T follicular helper cell (primary cell): ENCODE measurements at places on chromosomes 6 and 20.
A peak's percentile ranks its signal among the peaks of the same experiment; 100 is the strongest.

- DNase-seq: no peak
These were observed 26.1 kb upstream of the KCNQ5 start for GRCh38 chr6:72595812-72596211.

DNA sequence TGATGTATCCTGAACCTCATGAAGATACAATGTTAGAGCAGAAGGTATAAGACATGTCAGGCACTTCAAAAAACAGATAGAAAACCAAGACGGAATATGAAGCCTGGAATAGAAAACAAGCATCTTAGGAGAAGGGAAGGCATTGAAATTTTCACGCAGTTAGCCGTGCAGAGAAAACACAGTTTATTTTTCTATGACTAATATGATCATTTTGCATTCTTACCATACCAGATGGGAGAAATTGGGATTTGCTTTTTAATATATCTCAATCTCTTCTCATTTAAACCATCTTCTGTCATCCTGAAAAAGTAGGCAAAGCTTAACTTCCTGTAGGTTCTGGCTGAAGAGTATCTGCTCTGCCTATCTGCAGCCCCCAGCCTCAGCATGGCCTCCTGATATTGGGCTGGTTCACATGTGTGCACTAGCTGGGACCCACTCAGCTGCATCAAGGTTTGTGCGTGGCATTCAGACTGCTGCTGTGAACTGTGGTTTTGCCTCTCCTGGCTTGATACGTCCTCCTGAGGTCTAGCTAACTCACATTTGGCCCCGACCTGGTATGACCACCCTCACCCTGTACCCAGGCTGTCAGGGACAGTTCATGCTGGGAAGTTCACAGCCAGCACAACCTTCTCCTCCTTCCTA is 392.5 kb upstream of the SASH1 start:
- DNase-seq: no peak

- no peak for DNase-seq
These were observed 90.3 kb upstream of the CLDN20 start for GRCh38 chr6:155173488-155173887.

DNA sequence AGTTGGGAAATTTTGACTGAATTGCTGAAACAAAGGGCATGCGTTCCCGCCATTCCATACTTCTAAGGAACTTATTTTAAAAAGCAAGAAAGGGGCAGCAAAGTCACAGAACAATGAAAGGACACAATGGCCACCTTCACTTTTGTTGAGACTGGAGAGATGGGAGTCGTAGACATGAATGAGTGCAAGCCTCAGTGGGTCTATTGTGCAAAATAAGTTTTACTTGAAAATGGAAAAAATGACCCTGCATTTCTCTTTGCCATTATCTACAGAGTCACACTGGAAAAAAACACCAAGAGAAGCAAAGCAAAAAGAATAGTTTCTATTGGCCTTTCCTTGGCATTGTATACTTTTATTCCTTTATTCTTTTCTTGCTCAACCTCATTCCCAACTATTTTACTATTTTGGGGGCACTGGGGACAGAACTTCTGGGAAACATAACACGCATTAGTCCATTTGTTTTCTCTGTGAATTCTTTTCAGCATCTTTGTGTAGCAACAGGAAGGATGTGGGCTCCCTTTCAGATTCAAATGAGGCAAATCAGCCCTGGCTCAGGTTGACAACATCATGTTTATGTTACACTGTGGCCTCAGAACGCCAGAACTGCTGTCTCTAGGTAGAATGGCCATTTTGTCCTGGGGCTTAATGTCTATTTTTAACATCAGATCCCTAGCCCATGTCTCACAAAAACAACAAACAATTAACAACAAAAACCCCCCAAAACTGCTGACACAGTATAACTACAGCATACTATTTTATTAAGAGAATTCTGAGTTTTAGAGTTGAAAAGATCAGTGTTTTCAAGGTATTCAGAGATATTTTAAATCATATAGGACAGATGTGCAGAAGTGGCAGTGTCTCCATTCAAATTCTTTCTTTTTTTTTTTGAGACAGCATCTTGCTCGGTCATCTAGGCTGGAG is 122.2 kb downstream of the FYN start:
- peak; percentile 59 for DNase-seq

GRCh38 chr6:36252005-36252404 is 17.9 kb upstream of the PNPLA1 start:
- no peak for DNase-seq

DNA sequence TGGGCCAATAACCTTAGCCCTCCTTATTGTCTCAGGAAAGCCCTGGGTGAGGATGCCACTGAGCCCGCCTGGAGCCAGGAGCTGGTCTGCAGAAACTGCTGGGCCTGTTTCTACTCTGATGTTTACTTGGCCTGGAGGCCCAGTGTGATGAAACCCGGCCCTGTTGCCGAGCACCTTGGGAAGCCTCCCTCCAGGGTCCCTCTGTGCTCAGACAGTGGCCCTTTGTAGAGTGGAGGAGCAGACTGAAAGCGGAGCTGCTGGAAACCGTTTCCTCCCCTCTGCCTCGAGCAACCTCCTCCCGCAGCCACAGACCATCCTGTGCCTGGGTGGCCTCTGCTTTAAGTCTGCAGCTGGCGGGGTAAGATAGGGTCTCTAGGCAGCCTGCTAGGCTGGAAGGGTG is 84.1 kb upstream of the EPB41L1 start:
- DNase-seq: no peak

DNA sequence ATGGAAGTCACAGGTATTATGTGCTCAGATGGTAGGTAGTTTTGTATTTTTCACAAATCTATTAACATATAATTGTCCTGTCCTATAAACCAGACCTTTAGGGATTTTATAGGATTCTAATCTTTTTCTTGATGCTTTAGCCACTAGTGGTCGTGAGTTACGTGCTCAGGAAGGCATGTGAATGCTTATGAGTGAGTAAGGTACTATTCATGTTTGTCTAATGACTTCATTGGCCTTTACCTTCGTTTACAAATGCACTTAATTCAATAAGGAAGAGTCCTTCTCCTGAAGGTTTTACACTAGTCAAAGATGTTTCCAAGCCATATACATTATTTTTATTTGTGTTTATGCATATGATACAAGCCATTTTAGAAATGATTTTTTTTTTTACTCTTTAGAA is 23.0 kb downstream of the PACRG start:
- DNase-seq: no peak

- DNase-seq: no peak
These were observed 9.6 kb downstream of the VSX1 start for GRCh38 chr20:25072226-25072811.

DNA sequence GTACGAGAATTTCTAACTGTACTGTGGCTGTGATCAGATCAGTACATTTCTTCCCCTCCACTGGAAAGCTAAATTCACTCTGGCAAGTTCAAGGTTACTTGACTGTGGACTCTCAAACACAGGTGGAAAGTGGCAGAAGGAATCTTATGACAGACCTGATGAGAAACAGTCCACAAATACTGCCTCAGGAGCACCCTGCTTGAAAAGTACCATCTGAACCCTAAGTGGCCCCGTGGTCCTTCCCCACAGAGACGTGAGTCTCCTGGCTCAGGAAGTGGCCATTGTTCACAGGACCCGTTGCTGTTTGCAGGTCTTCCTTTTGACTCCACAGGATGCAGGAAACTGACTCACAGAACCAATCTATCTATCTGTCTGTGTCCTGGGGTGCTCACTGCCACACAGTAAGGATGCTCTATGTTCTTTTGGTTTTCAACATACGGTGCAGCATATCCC is 47.5 kb upstream of the NHSL1 start:
- DNase-seq: no peak

GRCh38 chr6:167485186-167485978 is 160.5 kb downstream of the TTLL2 start:
- DNase-seq: no peak

- no peak for DNase-seq
These were observed 226.8 kb upstream of the SGK1 start for GRCh38 chr6:134544737-134545136.

- DNase-seq: no peak
These were observed 22.6 kb downstream of the ETV7 start for GRCh38 chr6:36364669-36365479.

DNA sequence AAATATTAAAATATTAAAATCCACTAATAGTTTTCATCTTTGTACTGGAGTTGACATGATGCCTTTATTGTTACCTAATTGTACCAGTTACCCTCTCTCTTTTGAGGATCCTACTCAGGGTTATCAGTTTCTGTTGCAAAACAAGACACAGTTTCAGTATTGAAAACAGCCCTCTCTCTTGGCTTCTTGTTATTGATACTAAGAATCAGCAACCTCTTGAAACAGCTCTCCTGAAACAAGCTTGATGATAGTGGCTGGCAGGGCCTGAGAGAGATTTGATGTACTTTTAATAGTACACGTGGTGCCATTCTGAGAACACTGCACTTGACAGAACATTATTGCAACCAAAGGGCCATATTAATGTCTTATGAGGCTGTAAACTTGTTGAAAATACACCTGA is 64.9 kb upstream of the MEI4 start:
- DNase-seq: no peak

DNA sequence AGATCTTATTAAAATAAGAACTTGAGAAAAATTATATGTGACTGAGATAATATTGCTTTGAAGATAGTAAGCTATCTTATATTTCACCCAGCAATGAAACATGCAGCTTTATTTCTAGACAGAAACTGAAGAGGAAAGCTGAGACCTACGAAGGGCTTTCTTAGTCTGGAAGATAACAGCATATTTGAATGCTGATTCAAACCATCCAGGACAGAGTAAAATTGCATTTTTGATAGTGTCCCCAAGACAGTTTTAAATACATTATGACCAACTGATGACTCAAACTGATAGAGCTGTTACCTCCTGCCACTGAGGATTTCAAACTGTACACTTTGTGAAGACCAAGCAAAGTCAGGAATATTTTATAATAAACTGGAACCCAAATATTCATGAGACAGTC is 409.6 kb downstream of the GRIK2 start:
- DNase-seq: no peak

DNA sequence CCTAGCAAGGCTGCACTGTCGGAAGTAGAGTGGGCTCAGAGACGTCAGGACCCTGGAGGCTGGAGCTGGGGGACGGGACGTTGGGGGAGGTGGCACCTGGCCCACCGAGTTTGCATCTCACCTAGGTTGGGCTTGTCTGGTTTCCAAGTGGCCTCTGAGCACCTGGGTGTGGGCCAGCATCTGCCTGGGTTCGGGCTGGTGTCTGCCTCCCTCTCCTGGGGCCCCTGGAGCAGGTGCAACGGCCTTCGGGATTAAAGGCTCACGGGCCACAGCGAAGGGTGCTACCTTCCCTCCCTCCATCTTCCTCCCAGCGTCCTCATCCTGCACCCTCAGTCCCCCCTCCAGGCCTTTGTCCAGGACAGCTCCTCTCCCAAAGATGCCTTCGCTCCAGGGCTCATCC is 6.0 kb downstream of the HRH3 start:
- no peak for DNase-seq

- DNase-seq: no peak
These were observed 9.9 kb downstream of the PROCR start for GRCh38 chr20:35181731-35182130.

GRCh38 chr20:57411406-57412283 is 20.4 kb downstream of the RBM38 start:
- no peak for DNase-seq

- no peak for DNase-seq
These were observed 175.2 kb downstream of the MRPL14 start for GRCh38 chr6:43951756-43952675.

DNA sequence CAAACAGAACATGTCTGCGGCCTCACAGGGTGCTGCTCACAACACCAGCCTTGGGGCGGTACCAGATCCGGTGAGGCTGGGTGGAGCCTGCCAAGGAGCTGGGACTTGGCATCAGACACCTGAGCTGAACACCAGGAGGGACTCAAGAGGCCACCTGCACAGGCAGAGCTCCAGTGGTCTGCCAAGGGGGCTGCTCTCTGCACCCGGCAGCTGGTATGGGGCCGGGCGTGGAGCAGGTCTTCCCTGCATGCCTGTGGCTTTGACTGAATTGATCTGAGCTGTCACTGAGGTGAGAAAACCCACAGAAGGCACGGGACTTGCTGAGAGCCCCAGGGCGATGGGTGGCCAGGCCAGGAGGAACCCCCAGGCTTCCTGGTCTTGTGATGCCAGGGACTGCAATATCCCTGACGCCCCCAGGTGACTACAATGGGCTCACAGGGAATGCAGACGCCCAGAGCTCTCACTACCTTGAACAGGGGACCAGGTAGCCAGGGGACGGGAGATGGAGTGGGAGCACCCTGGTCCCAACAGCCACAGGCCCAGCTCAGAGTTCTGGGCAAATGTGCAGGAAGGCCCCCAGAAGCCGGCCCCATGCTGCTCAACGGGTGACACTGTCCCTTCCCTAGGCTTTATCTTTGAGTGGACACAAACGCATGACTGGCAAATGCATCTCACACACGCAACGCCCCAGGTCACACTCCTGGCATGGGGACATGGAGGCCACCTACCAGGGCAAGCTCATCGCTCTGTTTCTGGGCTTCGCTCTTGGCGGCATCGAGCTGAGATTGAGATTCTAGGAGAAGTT is 48.2 kb downstream of the DSTN start:
- no peak for DNase-seq

DNA sequence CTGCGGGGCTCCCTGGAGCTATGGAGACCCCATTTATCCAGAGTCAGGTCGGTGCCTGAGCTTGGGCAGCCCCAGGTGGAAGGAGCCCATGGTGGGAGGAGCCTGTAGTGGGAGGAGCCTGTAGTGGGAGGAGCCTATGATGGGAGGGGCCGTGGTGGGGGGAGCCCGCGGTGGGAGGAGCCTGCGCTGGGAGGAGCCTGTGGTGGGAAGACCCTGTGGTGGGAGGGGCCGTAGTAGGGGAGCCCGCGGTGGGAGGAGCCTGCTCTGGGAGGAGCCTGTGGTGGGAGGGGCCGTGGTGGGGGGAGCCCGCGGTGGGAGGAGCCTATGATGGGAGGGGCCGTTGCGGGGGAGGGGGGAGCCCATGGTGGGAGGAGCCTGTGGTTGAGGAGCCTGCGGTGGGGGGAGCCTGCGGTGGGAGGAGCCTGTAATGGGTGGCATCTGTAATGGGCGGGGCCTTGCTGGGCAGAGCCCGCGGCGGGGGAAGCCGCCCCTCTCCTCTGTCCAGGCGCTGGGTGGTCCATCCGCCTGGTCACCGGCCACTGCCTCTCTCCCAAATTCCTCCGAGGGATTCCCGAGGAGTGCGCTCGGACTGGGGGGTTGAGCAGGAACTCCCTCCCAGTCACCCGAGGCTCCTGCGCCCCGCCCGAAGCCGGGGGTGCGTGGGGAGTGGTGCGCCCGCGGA is 567 bp upstream of the FNDC11 start:
- DNase-seq: peak; percentile 94

- no peak for DNase-seq
These were observed 79.8 kb downstream of the SLC22A23 start for GRCh38 chr6:3376893-3377535.
